ENCODE measurements at places on chromosomes 16 and 17.

- DNase-seq = no peak
Observed at GRCh38 chr17:77890771-77891170, 67.7 kb upstream of the TNRC6C start.

DNA sequence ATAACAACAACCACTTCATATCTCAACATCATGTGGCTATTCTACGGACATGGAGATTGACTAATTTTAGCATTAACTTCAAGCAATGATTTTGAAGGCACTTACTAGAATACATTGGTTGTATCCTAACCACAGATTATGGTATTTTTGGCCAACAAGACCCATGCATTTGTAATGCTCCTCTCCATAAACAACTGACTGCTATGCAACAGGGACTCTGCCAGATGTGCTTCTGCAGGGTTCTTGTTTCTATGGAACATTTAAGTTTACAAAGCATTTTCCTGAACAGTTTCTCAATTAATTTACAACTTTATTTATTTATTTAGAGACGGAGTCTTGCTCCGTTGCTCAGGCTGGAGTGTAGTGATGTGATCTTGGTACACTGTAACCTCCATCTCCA, 178.0 kb downstream of the PARN start:
- no peak for DNase-seq

GRCh38 chr17:61402978-61403800, 3.5 kb downstream of the TBX2 start:
- peak; percentile 54 for DNase-seq

- no peak for DNase-seq
Observed at GRCh38 chr16:8963010-8963820, 491 bp downstream of the USP7 start.

GRCh38 chr17:2082003-2082781, 27.3 kb downstream of the HIC1 start:
- DNase-seq = no peak

- no peak for DNase-seq
Observed at GRCh38 chr17:80455336-80455710, 21.1 kb downstream of the NPTX1 start.

GRCh38 chr17:44106801-44107200, 16.6 kb downstream of the HDAC5 start:
- DNase-seq = no peak

DNA sequence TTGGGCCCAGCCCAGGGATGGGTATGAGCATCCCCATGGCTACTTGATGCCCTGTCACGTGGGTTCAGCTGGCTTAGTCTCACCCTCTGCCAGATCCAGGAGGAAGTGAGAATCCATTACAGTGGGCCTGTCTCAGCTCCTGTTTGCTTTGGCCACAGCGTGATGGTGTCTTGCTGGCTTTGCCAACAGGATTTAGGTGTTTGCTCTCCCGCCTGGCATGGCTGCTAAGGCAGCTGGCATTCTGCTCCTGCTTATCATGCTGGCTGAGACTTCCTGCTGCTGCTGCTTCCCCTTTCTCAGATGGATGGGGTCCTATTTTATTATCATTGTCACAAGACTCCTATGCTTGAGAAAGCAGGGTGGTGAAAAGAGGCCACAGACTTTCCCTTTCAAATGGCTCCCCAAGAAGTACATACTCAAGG, 28.3 kb upstream of the HOXB13 start:
- DNase-seq = no peak

DNA sequence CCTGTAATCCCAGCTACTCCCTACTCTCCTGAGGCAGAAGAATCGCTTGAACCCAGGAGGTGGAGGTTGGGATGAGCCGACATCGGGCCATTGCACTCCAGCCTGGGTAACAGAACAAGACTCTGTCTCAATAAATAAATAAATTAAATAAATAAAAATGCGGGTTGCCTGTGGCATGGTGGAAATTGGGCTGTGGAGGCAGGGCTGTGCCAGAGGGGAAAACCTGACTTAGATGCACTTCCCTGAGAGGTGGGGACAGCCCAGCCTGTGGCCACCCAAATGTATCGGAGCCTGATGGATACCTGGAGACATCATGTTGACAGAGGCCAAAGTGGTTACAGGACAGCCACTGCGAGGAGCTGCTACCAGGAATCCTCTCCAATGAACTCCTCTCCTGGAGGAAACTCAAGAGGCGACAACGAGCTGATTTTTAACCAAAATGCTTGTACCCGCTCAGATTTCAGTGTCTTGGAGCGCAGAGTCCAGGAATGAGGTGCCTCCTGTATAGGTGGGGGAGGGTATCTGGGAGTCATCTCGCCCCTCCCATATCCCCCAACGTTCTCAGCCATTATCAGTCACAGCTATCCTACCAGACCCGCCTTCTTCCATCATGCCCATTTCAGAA, 32.3 kb downstream of the DDX19A start:
- DNase-seq = no peak

DNA sequence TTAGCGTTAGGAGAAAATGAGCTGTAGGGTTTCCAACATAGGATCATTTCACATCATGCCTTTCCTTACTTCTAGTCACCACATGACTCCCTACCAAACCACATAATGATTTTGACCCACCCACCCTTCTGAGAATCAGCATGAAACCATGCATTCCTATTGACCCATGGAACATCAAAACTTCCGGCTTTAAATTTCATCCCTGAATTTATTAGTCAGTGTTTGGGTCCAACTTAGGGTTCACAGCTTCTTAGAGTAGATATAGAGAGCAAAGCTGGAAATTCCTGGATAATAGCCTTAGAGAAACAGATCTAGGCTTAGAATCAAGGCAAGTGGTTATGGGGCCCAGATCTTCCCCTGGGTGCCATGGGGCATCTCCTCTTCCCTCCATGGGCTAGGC, 162.6 kb downstream of the TOX3 start:
- DNase-seq = no peak

DNA sequence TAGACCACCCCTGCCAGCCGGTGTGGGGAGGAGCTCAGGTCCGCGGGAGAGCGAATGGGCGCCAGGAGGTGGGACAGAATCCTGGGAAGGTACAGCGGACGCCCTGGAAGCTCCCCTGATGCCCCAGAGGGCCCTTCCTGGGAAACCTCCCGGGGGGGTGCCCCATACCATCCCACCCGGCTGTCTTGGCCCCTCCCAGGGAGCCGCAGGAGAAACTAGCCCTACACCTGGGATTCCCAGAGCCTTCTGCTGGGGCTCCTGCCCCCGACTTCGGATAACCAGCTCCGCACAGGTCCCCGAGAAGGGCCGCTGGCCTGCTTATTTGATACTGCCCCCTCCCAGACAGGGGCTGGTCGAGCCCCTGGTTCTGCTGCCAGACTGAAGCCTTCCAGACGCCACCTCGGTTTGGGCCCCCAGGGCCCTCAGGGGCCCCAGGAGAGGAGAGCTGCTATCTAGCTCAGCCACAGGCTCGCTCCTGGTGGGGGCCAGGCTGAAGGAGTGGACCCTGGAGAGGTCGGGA, 3.0 kb upstream of the CBX4 start:
- DNase-seq = no peak

- DNase-seq = peak; percentile 24
Observed at GRCh38 chr16:66474750-66475199, 47.7 kb downstream of the BEAN1 start.

- no peak for DNase-seq
Observed at GRCh38 chr17:2084036-2084765, 29.3 kb downstream of the HIC1 start.

GRCh38 chr17:17911001-17911613, 61.1 kb downstream of the TOM1L2 start:
- DNase-seq = no peak

GRCh38 chr17:2796164-2797125, at the start of gene RAP1GAP2:
Gene RAP1GAP2 (plus strand): TSS chr17:2796438. CDS start chr17:2796528, 90 bp downstream.
- DNase-seq = peak; percentile 56

- DNase-seq = no peak
Observed at GRCh38 chr17:57566721-57567120, 178.4 kb downstream of the CCDC182 start.

- DNase-seq = no peak
Observed at GRCh38 chr16:57941016-57941664, 29.8 kb downstream of the CNGB1 start.

DNA sequence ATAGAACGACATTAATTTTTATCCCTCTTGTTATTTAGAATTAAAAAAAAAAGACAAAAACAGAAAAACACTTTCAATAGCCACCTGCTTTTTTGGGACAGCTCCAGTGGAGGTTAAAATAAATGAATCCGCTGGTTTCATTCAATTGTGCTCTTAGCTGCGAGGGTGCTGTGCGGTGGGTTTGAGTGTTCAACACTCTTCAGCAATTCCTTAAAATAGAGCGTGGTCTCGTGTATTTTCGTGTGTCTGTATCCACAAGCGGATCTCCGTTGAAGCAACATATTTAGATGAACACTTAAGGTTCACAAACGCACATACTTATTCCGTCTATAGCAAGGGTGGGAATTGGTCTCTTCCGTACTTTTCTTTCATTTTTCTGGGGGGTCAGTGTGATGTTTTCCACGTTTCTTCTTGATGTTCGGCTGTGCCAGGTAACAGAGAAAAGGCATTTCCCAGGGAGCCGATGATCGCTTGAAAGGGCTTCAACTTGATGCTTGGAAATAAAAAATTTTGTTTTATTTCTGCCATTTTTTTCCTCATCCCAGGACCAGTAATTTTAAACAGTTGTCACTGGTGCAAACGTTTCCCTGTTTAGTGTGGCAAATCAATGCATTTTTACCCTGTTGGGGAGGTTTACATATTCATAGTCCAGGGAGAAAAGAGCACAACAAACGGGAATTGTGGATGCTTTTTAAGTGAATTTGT, 297.9 kb downstream of the IRF8 start:
- no peak for DNase-seq

DNA sequence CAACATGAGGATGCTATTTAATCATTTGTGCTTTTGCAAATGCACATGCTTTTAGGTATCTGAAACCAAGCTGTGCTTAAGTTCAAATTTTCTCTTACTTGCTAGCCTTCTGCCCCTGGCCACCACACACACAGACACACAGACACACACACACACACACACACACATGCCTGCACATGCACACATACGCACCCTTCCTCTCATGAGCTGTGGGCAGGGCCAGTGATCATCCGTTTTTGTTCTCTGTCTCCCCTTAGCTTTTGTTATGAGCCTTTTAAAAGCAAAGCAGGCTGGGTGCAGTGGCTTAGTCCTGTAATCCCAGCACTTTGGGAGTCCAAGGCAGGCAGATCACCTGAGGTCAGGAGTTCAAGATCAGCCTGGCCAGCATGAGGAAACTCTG, 34.2 kb downstream of the CD300LF start:
- peak; percentile 8 for DNase-seq

DNA sequence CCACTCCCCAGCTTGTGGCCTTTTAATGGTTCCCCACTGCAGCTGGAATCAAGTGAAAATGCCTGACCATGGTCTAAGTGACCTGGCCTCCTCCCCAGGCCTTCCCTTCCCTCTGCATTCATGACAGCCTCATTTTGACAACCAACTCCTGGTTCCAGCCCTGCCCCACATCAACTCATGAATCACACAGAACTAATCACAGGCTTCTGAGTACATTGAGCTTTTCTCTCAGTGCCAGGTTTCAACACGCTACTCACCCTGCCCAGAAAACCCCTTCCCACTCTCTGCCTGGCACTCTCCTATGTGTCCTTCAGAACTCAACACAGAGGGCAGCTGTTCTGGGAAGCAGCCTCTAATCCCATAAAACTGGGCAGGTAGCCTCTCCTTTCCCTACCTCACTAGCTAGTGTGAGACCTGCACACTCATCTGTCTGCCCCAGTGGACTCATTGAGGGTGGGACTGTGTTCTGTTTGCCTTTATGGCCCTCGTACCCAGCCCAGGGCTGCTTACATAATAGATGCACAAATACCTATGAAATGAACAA, 313.6 kb downstream of the GRIN2A start:
- DNase-seq = no peak

DNA sequence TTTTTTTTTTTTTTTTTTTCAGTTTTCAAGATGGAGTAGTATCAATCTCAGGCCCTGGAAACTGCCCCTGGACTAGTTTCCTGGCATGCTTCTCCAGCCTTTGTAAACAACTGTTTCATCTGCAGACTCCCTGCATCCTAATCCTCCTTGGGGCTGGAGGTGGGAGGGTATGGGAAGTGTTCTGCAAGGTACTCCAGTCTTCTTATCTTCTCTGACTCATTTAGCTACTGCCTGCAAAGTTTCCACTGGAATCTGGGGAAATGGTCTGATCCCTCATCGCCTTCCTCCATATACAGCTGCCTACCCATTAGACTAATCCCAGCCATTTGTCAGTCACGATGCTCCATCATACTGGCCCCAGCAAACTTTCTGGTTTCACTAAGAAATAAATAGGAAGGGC, 21.5 kb downstream of the COPZ2 start:
- DNase-seq = no peak

- DNase-seq = no peak
Observed at GRCh38 chr17:57327176-57327970, 71.0 kb downstream of the MSI2 start.

DNA sequence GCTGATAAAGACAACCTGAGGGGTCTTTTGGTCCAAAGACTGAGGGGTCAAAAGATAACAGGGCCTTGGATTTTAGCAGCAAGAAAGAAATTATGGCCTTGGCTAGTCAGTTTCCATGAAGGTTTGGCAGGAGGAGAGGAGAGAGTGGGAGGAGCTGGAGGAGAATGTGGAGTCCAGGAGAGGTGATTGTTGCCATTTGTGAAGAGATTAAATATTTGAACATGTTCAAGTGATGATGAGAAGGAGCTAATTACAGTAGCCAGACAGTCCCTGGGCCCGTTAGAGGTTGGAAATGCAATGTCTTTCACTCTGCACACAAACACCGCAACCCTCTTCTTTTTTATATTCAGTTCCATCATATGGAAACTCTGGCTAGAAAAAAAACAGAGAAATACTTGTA, 68.6 kb downstream of the TNRC6C start:
- no peak for DNase-seq
